ENCODE measurements at places on chromosomes 12 and 14.

GRCh38 chr12:111057701-111058425 is 137.5 kb upstream of the MYL2 start:
- DNase-seq = no peak

- DNase-seq = peak; percentile 61
Measured at GRCh38 chr14:31692376-31692781, 131.2 kb downstream of the NUBPL start.

DNA sequence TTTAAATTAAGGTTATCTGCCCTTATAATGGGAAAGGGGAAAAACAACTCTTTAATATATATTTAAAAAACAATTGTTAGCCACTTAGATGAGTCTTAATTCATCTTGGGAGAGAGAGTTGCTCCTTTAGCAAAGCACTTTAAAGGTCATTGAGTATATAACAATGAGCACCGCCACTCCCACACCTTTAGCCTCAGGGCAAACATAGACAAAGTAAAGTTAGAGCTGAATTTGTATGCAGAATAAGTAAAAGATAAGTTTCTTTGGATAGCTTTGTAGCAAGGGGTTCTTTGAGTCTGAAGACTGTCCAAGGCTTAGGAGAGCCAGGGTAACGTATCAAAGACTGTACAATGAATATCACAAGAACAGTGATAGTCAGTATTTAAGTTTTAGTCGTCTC is 728.8 kb upstream of the LMO3 start:
- DNase-seq = no peak

DNA sequence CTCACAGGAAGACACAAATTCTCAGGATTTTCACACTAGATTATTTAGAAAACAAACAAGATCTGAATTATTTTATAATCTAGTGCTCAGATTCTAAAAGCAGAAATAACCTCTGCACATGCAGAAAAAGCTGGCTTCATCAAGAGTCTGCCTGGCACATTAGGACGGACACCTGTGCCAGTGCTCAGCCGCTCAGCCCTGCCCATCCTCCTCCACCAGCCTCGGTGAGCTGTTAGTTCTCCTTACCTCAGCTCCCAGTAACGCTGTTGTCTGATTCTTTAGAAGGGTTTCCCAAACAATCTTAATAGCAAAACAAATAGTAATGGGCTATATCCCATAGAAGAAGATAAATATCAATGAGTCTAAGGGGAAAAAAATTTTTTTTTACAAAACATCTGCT is 27.7 kb downstream of the DUSP16 start:
- DNase-seq = peak; percentile 42

DNA sequence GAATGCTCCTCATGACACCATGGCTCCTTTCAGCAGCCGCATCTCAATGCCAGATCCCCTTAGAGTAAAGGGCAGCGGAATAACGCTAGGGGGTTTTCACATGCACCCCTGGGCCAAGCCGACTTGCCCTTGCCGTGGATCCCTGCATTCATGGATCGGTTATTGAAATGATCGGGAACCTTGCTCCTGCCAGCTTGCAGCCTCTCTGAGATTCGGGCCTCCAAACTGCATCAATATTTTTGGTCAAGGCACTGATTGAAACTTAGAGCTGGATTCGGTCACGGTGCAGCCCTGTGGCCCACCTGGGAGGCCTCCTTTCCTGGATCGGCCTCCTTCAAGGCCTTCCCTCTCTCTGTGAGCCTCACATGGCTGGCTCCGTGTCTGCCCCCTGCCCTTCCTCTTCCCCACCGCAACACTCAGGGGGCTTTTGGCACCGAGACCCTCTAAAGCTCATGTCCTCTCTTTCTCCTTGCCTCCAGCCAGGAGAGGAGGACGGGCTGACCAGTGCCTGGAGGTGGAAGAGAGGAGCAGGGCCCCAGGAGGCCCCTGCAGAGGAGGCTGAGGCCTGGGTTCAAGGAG is 1.8 kb downstream of the PTPN6 start:
- DNase-seq = no peak

- DNase-seq = no peak
Measured at GRCh38 chr12:66735275-66735674, 56.4 kb upstream of the GRIP1 start.

- no peak for DNase-seq
Measured at GRCh38 chr12:1839956-1840951, 19.9 kb downstream of the LRTM2 start.

- DNase-seq = no peak
Measured at GRCh38 chr14:69876848-69877306, 2.3 kb upstream of the SMOC1 start.

DNA sequence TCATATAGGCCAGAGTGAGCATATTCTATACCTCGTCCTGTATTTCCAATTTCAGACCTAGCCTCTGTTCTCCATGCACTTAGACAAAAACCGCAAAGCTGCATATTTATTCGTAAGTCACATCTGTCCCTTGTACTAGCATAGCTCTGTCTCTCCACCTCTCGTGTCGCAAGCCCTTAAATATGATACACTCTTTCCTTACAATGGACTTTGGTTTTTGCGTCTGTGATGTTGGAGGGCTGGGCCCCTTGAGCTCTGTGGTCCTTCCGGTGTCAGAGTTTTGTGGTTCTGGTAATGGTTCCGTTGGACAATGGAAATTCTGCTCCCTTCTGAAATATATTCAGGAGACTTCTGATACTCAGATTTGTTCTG is 11.3 kb downstream of the PRKCH start:
- DNase-seq = no peak

DNA sequence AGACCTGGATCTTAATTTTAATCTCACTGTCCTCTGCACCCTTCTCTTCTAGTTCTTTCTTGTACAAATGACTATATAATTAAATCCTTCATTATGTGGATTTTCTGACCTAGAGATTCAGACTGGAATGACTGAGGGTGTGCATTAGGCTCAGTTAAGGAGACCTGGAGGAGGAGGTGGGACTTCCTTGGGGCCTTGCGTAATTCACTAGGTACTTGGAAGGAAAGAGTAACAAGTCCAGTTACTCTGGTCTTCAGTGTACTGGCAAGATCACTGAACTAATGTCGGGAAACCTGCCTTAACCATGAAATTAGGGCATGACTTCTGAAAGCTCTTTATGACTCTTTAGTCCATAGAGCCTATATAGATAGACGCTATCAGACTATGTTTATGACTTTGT is 441.4 kb downstream of the EGLN3 start:
- no peak for DNase-seq

- DNase-seq = no peak
Measured at GRCh38 chr12:131944601-131945251, 5.0 kb upstream of the EP400 start.

- DNase-seq = no peak
Measured at GRCh38 chr14:68599896-68600610, 192.8 kb downstream of the ZFP36L1 start.

- DNase-seq = no peak
Measured at GRCh38 chr12:73984552-73984951, 553.1 kb upstream of the ATXN7L3B start.

- no peak for DNase-seq
Measured at GRCh38 chr12:31491241-31491794, 99.6 kb downstream of the DENND5B start.

GRCh38 chr12:68269779-68270178 is 16.4 kb upstream of the IL22 start:
- DNase-seq = no peak

GRCh38 chr14:36313206-36313605 is 7.2 kb downstream of the MBIP start:
- no peak for DNase-seq

All from muscle of leg (tissue), 16 donors.